ENCODE measurements at places on chromosomes 1 and 21. TPM values are rescaled to one million over a fixed set of nuclear protein-coding genes. Genes with fewer than 3 reads are reported as not detected.

DNA sequence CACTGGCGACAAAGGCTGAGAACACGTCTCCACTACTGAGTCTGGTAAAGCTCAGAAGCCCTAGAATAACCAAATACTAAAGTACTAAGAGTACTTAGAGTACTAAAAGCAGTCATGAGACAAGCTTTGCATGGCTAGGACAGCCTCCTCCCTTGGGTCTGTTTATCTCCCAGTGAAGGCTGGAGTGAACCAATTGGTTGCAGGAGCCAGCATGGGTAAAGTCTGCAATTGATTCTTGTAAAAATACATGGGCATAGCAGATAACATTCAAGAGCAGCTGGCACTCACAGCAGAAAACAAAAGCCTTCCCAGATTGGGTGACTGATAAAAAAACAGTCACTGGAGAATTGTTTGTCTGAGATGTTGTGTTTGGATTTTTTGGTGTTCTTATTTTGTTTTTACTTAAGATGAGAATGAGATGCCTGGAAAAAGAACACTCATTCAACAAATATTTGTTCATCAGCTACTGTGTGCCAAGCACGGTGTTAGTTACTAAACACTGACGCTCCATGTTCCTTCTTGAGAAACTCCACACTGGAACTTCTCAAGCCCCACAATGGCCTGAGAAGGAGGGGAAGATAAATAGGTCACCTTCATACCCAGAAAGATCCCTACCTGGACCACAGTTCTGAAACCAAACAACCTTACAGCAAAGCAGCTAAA lies 3.7 kb downstream of the IRF6 start:
- H3K27me3 ChIP-seq, result peaks cover 3% of the 10 kb centered on the region
- H3K27ac ChIP-seq, result no peak overlapping the region
- DNase-seq, result no peak

DNA sequence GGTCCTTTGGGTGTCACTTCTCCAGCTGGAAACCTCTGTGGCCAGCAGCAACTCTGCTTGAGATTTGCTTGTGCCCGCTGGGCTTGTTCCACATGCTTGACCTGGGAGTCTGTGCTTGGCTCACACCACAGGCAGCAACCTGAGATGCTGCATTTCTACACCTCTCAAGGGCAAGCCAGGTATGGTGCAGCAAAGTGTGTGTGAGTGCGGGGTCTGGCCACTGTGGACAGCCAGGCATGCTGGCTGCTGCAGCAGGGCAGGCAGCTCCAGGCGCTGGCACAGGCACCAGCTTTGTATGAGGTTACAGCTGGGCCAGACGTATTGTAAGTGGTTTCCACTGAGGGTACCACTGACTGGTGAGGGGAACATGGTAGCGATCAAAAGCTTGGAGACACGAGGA lies 242.0 kb downstream of the PTGER3 start:
- H3K36me3 ChIP-seq, result no peaks in the 10 kb centered on the region
- DNase-seq, result no peak
- H3K27me3 ChIP-seq, result no peaks in the 10 kb centered on the region
- H3K27ac ChIP-seq, result no peak overlapping the region
- H3K4me1 ChIP-seq, result no peaks in the 10 kb centered on the region

- no peaks in the 10 kb centered on the region for H3K36me3 ChIP-seq
- no peak overlapping the region for H3K4me3 ChIP-seq
- no peaks in the 10 kb centered on the region for H3K27me3 ChIP-seq
- H3K27ac ChIP-seq, result no peak overlapping the region
- DNase-seq, result no peak
Measured at GRCh38 chr1:164774819-164775654, 216.1 kb downstream of the PBX1 start.

DNA sequence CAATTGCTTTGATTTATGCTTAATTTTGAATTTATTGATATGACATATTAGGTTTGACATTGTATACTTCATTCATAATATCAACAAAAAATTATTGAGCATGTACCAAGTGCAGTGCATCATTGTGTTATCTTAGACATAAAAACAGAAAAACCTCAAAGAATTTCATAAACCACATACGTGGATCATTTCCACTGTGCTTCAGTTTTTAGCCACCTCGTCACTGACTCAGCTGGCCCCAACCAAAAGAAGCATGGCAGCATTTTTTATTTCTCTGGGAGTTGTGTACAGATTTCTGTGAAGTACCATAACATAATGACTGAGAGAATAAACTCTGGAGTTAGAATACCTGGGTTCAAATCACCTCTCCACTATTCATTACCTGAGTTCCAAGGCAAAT lies 95.6 kb upstream of the C1orf87 start:
- H3K4me3 ChIP-seq, result no peak overlapping the region
- H3K27ac ChIP-seq, result no peak overlapping the region
- H3K27me3 ChIP-seq, result no peaks in the 10 kb centered on the region

DNA sequence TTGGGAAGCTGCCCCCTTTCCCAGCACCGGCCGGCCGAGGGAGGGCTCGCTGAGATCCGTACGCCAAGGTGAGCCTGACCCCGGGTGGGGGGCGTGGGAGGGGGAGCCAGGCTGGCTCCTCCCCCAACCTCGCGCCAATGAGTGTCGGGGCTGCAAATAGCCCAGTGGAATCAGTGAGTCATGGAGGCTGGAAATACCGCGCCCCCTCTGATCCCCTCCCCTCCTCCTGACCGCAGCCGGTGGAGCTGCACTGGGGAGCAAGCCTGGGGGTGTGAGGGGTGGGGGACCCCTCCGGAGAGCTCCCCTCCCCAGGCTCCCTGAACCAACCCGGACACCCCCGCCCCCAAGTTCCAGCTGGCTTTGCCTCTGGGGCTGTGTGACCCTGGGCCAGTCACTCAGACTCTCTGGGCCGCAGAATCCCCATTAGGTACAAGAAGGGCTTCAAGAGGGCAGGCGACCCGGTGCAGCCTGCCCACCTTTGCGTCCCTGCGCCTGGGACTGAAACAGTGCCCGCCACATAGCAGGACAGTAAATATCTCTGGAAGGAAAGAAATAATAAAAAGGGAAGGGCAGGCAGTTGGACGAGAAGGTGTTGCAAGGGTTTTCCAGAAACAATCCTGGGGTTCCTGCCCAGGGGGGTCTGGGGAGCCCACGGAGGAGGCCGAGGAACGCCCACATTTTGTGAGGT lies 4.5 kb downstream of the HSPB7 start:
- peaks cover 12% of the 10 kb centered on the region for H3K4me1 ChIP-seq
- H3K4me3 ChIP-seq, result peak overlapping the region; percentile 31
- H3K27ac ChIP-seq, result no peak overlapping the region
- DNase-seq, result peak; percentile 81

- DNase-seq, result no peak
- H3K4me1 ChIP-seq, result peaks cover 2% of the 10 kb centered on the region
- no peak overlapping the region for H3K27ac ChIP-seq
- H3K27me3 ChIP-seq, result peaks cover 30% of the 10 kb centered on the region
- H3K4me3 ChIP-seq, result no peak overlapping the region
- H3K36me3 ChIP-seq, result no peaks in the 10 kb centered on the region
Measured at GRCh38 chr1:19957779-19958178, 21.6 kb downstream of the PLA2G2A start.

GRCh38 chr1:58290685-58291372 lies 255.7 kb downstream of the OMA1 start:
- peak; percentile 16 for DNase-seq
- H3K4me3 ChIP-seq, result no peak overlapping the region
- no peak overlapping the region for H3K27ac ChIP-seq
- H3K36me3 ChIP-seq, result no peaks in the 10 kb centered on the region

GRCh38 chr1:187313115-187313514 lies 484.4 kb downstream of the PLA2G4A start:
- H3K4me1 ChIP-seq, result no peaks in the 10 kb centered on the region
- H3K4me3 ChIP-seq, result no peak overlapping the region
- H3K27ac ChIP-seq, result no peak overlapping the region
- no peak for DNase-seq

GRCh38 chr1:84975035-84975434 lies 21.9 kb downstream of the MCOLN2 start:
- peaks cover 12% of the 10 kb centered on the region for H3K36me3 ChIP-seq
- H3K4me3 ChIP-seq, result no peak overlapping the region
- H3K4me1 ChIP-seq, result peaks cover 49% of the 10 kb centered on the region
- peaks cover 4% of the 10 kb centered on the region for H3K27me3 ChIP-seq

DNA sequence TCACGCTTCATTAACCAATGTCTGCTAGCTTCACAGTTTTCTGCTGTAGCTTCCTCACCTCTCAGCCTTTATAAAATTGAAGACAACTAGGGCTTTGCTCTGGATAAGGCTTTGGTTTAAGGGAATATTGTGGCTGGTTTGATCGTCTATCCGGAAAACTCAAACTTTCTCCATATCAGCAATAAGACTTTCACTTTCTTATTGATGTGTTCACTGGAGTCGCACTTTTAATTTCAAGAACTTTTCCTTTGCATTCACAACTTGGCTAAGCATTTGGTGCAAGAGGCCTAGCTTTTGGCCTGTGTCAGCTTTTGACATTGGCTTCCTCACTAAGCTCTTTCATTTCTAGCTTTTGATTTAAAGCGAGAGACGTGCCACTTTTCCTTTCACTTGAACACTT lies 12.9 kb downstream of the COA6 start:
- peaks cover 9% of the 10 kb centered on the region for H3K4me1 ChIP-seq
- H3K27me3 ChIP-seq, result no peaks in the 10 kb centered on the region
- no peak for DNase-seq
- H3K4me3 ChIP-seq, result no peak overlapping the region

DNA sequence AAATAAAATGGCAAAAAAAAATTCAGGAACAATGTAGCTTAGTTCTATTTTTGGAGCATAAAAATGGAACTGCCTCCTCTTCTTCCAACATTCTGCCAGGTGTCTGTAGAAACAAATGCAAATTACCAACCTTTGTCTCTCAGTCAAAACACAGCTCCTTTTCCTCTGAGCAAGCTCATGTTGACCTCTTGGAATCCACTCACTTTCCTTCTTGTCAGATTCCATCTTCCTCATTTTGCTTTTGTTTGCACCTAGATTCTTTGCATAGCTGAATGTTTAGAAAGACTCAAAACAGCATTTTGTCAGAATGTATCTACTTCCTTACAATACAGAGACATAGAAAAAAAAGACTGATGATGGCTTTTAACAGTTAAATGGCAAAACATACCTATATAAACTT lies 178.2 kb downstream of the ADGRL2 start:
- no peaks in the 10 kb centered on the region for H3K36me3 ChIP-seq
- DNase-seq, result no peak
- H3K4me1 ChIP-seq, result no peaks in the 10 kb centered on the region
- no peak overlapping the region for H3K4me3 ChIP-seq

Gene TMEM269
- total RNA-seq, result 0.32 TPM

Gene EFNA4
- 7.1 TPM for total RNA-seq

Gene C1orf56
- total RNA-seq, result 1.9 TPM
